ENCODE measurements at places on chromosomes 6 and 20.

- DNase-seq: no peak
Observed at GRCh38 chr6:25100288-25100687, 164.5 kb upstream of the RIPOR2 start.

DNA sequence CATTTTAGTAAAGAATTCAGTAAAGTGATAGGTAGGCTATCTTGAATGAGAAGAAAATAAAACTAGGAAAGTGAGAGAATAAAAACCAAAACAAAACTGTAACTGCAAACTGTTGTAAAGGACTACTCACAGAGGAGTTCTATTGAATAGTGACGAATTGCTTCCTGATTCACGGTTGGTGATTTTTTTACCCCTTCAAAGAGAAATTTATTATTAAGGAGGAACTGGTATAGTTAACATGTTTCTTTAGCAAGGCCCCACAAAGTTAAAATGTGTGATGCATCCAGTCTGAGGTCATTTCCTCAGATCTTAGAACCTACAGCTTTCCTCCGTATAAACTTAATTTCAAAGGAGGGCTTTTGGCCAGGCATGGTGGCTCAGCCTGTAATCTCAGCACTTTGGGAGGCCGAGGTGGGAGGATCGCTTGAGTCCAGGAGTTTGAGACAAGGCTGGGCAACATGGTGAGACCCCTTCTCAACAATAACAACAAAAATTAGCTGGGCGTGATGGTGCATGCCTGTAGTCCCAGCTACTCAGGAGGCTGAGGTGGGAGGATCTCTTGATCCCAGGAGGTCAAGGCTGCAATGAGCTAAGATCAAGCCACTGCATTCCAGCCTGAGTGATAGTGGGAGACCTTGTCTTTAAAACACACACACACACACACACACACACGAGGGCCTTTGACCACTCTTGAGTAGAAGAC lies 8.3 kb downstream of the PRDM1 start:
- DNase-seq: no peak

DNA sequence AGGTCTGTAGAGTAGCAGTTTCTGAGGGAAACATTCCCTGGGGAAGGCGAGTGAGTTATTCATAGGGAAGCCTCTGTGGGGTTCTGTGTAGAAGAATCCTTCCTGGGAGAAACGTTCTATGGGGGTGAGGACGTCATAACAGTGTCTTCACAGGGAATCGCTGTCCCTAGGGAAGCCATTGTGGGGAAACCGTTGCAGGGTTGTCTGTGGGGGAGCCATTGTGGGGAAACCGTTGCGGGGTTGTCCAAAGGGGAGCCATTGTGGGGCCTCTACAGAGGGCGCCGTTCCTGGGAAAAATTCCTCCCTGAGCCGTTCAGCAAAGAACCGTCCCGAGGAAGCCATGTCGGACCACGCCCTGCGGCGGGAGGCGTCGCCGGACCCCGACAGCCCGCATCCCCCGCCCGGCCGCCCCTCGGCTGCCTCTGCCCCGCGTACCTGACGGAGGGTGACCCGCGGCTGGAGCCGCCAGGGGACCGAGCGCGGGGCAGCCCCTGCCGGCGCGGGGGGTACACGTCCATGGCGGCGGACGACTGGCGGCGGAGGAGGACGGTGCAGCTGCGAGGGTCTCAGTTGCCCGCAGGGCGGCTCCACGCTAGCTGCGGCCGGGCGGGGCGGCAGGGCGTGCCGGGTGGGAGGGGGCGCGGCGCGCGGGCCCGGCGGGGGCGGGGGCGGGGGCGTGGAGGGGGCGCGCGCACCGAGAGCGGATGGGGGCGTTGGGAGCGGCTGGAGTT lies at the start of gene DNAAF9:
Gene DNAAF9 (minus strand): TSS at position 630 of the 731 bp plus-strand sequence. CDS start 112 bp downstream, at position 518.
- peak; percentile 73 for DNase-seq

- no peak for DNase-seq
Observed at GRCh38 chr6:129105793-129106192, 222.9 kb downstream of the LAMA2 start.

GRCh38 chr20:45771182-45771759 lies 20.4 kb downstream of the WFDC3 start:
- DNase-seq: peak; percentile 78

GRCh38 chr20:57663681-57664451 lies 43.6 kb upstream of the ZBP1 start:
- DNase-seq: no peak

DNA sequence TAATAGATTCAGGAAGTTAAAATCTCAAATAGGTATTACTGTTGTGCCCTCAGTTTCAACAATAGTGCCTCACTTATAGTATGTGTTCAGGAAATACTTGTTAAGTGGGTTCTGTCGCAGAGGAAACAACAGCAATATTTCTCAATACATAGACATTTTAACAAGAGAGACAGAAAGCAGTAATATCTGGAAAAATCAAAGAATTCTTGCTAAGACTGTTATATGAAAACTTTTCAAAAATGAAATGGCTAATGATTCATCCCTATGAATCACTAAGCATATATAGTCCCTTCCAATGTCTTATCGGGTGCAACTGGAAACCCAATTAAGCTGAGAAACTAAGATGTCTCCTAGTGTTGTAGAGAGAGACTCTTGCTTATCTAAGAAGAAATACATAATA lies 668.9 kb downstream of the TFAP2A start:
- DNase-seq: no peak

DNA sequence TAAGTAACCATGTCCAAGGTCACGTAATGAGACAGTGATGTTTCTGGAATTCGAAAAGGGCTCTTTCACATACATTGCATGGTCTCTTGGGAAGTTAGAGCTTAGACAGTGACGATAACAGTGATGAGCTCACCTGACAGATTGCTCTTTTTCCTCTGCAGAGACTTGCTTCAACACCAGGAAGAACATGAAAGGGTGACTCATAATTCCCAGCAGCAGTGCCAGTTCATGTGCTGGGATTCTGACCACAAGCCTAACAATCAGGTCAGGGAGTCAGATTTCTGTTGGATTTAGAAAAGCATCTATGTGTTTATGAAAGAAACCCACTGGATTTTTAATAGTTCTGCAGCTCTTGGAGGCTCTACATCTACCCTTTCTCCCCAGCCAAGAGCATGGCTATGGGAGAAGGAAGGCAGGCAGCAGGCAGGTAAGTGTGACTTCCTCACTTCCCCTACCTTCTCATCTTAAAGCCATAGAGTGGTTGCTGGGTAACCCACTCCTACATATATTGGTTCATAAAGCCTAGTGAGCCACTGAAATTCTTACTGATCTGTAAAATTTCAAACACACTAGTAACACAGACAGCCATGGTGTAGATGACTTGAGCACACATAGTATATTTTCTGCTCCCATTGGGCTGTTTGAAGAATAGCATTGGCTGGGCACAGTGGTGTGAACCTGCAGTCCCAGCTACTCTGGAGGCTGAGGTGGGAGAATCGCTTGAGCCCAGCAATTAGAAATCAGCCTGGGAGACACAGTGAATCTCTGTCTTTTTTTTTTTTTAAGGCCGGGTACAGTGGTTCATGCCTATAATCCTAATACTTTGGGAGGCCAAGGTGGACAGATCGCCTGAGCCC lies 44.4 kb upstream of the LOC128125822 start:
- DNase-seq: no peak

DNA sequence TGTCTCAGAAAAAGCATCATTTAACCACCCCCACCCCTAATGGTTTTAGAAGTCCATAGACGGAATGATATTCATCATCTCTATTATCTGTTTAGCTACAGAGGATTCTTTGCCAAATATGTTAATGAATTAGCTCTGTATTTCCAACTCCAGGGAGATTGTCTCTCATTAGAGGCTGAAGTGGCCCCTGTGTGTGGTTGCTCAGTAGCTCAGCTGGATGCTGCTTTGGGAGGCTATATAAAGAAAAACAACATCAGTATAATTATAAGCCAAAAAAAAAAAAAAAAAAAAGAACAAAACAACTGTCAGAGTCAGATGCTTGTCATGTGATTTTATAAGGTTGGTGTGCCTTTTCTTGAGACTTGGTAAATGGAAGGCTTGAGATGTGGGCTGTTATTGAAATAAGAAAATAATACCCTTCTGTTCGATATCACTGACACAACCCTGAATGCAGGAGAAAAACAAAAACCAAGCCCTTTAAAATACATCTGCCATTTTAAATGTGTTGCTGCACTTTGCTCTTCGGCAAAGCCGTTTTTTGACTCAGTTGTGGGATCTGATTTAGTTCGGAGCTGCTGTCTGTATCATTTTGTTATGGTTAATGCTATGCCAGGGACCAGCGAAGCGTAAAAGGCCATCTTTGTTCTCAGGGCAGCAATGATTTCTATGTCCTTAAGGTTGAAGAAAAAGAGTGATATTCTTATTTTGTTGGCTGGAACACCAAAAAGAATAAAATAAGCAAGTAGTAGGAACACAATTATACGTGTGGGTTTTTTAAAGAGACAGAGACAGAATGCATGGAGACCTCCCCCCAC lies 422.6 kb downstream of the QKI start:
- no peak for DNase-seq

DNA sequence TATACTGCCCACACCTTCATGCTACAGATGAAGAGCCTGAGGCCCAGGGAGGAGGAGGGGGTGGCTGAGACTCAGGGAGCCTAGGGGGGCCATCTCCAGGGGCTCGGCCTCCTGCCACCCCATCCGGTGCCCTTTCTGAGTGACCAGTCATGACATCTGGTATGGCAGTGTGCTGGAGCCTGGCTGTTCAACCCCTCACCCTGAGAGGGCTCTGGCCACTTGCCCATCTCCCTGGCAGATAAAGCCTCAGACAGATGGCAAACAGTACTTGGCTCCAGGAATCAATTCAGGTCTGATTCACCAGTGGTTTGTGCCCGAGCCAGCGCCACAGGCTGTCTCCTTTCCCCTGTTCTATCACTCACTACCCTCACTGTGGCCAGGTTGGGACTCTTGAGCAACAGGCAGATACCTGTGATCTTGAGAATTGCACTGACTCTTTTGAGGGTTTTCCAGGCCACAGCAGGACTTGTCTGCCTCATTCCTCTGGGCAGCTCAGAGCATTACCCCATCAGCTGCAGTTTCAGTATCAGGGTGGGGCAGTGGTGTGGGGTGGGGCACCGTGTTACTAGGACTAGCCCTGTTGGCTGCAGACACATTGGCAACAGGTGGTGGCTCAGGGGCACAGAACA lies 22.8 kb downstream of the SRSF3 start:
- DNase-seq: peak; percentile 86

DNA sequence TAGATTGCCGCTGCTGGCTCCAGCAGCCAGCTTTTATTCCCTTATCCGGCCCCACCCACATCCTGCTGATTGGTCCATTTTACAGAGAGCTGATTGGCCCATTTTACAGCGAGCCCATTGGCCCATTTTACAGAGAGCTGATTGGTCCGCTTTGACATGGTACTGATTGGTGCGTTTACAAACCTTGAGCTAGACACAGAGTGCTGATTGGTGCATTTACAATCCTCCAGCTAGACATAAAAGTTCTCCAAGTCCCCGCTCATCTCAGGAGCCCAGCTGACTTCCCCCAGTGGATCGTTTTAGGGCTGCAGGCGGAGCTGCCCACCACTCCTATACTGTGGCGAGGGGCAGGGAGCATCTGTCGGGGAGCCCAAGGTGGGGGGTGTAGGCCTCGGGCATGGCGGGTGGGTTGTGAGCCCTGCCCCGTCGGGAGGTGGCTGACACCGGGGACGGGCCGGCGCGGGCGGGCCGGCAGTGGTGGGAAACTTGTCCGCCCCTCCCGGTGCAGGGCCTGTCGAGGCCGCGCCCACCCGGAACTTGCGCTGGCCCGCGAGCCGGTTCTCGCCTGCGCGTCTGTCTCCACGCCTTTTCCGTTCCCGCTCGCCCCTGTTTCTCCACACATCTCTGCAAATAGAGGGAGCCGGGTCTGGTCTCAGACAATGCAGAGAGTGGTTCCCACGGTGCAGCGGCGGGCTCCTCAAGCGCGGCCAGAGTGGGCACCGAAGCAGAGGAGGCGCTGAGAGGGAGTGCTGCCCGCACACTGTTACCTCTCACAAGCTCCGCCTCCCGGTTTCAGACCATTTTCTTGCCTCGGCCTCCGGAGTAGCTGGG lies 86.1 kb upstream of the STMND1 start:
- no peak for DNase-seq

GRCh38 chr6:72832271-72832670 lies 210.4 kb downstream of the KCNQ5 start:
- DNase-seq: no peak

- DNase-seq: no peak
Observed at GRCh38 chr20:57620999-57621398, 773 bp upstream of the ZBP1 start.

DNA sequence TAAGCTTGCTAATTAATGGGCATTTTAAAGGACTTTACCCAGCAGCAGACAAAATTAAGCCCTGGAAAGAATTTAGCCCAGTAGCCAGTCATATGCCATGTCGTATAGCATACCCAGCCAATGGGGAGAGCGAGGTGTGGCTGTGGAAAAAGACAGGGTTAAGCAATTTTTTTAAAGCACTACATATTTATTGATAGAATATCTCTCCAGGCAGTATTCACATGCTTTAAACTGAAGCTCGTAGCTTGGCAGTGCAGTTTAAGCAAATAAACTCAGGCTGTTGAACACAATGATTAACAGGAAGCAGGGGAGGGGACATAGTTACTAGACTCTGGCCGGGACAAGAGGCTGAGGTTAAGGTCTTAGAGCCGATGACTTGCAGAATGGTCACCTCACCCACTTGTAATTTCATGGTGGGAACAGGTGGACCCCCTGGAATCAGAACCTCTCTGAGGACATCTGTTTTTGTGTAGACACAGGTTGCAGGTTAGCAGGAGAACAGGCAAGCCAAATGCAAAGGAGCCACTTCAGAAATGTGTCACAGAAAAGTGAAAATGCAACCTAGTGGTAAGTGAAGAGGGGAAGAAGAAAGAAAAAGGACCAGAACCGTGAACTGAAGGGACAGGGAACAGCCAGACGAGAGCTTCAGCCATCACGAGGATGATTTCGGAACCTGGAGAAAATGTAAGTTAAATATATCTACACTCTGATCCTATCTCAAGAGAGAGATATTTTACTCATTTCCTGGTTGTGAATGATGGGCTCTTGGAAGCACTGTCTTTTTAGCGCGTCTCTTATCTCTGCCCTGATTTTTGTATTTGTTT lies 7.2 kb downstream of the GCNT2 start:
- DNase-seq: no peak

DNA sequence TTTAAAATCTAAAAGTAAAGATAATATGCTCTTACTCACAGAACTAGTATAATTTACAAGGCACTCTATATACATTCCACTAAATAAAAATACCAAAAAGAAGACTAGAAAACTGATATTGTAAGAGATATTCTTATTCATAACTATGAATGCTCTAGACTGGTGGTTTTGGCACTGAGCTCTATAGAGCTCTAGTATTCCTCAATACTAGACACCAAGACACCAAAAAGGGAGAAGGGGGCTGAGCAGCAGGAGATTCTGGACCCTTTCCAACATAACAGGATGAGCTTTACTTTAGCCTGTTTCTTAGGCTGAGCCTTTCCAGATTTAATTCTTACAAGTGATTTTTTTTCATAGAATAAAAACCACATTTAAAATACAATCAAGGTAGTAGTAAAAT lies 173.6 kb downstream of the COL21A1 start:
- DNase-seq: no peak

- DNase-seq: no peak
Observed at GRCh38 chr20:8587251-8587650, 455.2 kb downstream of the PLCB1 start.
